ENCODE measurements at places on chromosomes 13 and 19.
A peak's percentile ranks its signal among the peaks of the same experiment; 100 is the strongest.

GRCh38 chr19:45577111-45577905 lies 7.3 kb downstream of the OPA3 start:
- no peak for DNase-seq

GRCh38 chr13:90068658-90069057 lies 1278.8 kb upstream of the MIR17HG start:
- no peak for DNase-seq

DNA sequence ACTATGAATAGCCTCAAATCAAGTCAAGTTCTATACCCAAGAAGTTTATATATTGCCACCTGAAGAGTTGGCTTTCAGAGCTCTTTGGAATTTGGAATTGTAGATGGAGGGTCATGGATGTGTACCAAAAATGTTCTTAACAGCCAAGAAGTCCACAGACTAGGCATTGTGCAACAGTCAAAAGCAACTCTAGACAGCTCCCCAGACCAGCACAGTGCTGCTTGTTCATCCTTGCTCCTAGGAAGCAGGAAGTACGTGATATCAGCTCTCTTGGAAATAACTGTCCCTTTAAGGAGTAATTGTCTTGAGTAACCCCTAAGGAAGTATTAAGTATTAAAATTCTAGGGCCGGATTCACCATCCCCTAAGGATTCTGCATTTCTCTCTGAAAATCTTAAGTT lies 30.7 kb upstream of the IL17D start:
- DNase-seq = no peak

- no peak for DNase-seq
Observed at GRCh38 chr13:27855381-27855780, 63.1 kb downstream of the GSX1 start.

GRCh38 chr19:49761625-49762311 lies 1.3 kb downstream of the TSKS start:
- DNase-seq = no peak

- DNase-seq = no peak
Observed at GRCh38 chr13:83229574-83230305, 652.5 kb downstream of the SLITRK1 start.

- no peak for DNase-seq
Observed at GRCh38 chr13:23722726-23723453, 152.7 kb downstream of the TNFRSF19 start.

DNA sequence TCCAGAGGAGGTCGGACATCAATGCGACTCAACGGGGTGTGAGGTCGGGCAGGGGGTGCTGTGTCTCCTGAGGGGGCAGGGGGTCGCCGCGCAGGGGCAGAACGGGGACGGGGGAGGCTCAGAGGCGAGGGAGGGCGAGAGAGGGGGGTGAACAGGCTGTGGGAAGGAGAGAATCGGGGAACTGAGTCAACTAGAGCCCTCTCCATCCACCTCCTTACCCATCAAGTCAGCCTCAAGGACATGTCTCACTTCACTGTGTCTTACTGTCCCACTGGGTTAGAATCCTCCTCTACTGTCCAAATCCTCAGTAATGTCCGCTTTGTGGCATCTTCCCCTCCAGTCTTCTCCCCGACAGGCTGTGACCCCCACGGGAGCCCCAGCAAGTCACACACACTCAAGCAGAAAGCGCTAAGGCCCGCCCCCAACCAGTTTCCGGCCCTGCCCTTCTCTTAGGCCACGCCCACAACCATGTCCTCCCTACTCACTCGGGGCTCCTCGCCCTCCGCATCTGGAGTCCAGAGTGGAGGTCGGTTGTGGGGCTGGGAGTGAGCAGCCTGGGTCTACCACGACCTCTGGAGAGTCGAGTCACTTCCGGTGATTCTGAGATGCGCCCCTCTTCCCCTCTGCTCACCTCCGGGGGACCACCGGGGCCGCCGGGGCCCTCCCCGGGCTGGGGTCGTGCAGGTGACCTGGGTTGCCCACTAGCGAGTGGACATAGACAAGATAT lies 9.3 kb downstream of the PLEKHA4 start:
- DNase-seq = peak; percentile 81

GRCh38 chr19:38321646-38322196 lies 2.1 kb downstream of the KCNK6 start:
- no peak for DNase-seq

DNA sequence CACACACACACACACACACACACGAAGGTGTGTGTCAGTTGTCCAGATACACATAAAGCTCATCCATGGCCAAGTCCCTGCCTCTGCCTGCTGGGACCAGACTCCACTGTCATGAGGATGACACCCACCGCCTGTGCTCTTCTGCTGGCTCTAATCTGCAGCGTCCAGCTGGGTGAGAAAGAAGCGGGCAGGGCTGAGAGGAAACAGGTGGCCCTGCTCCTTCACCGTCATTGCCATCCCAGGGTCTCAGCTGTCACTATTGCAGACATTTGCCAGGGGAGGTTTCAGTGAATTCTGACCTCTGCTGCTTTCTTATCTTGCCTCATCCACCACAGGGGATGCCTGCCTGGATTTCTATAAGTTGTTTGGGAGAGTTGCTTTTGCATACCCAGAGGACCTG lies 31.4 kb downstream of the SCGB2B2 start:
- DNase-seq = no peak

DNA sequence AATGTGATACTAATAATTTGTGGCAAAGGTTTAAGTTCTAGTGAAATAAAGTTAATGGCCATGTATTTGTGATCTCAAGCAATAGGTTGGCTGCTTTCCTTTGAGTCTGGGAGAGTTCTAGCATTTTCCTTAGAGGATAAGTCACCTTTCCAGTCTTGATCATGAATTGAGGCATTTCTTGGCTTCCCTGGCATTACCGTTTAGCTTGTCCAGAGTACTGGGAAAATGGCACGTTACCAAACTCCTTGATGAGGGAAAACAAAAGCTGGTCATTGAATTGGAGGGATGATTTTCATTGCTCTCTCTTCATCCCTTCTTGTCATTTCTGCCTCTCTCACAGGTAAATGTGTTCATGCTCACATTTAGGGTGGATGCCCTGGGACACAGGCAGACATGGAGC lies 34.0 kb upstream of the SPRY2 start:
- DNase-seq = no peak

DNA sequence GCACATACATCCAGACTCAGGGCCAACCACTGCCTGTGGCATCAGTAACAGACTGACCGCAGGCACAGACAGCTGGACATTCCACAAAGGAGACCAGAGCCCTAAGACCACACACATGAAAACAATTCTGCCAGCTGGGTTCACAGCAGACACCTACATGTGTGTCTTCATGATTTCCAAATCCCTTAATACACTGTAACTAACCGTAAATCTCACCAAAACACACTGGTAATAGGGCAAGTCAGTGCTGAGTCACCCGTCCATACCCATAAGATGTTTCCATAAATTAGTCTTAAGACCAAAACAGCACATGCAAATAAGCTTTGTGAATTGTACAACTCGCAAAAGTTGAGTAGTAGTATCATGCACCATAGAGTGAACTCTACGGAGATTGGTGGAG lies 65.4 kb downstream of the TUBGCP3 start:
- DNase-seq = no peak

DNA sequence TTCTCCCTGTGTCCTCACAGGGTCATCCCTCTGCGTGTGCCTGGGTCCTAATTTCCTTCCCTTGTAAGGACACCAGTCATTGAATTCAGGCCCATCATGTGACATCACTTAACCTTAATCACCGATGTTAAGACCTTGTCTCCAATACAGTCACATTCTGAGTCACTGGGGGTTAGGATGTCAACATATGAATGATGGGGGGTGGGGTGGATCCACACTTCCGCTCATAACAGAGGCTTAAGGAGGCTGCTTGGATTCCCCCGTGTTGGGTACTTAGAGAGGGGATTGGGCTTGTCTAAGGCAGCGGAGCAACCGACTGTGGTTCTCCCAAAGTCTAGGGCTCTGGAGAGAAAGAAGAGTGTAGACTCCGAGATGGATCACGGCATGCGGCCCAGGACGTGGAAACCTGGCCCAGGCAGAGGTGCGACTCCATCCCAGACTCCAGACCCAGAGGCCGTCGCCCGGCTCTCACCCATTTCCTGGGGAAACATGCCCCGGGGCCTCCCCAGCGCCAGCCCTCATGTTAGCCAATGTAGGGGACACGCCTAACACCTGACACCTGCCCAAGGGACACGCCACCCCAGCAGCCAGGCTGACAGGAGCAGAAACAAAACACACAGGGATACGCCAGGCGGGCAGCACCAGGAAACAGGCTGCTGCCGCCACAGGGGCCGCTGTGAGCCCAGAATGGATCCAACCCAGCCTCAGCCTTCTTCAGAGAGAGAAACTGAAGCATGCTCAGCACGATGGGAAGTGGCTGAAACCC lies 17.1 kb upstream of the IGLON5 start:
- DNase-seq = no peak

GRCh38 chr13:50580684-50581305 lies 262.7 kb downstream of the DLEU7 start:
- no peak for DNase-seq

GRCh38 chr13:99258210-99258860 lies at the start of gene GPR18:
Gene GPR18 (minus strand): TSS chr13:99258379. CDS start chr13:99255872, 2,507 bp downstream.
- peak; percentile 21 for DNase-seq

- no peak for DNase-seq
Observed at GRCh38 chr19:18761531-18762110, 29.5 kb downstream of the COMP start.

GRCh38 chr19:35977446-35978222 lies 17.4 kb upstream of the SDHAF1 start:
- DNase-seq = no peak

DNA sequence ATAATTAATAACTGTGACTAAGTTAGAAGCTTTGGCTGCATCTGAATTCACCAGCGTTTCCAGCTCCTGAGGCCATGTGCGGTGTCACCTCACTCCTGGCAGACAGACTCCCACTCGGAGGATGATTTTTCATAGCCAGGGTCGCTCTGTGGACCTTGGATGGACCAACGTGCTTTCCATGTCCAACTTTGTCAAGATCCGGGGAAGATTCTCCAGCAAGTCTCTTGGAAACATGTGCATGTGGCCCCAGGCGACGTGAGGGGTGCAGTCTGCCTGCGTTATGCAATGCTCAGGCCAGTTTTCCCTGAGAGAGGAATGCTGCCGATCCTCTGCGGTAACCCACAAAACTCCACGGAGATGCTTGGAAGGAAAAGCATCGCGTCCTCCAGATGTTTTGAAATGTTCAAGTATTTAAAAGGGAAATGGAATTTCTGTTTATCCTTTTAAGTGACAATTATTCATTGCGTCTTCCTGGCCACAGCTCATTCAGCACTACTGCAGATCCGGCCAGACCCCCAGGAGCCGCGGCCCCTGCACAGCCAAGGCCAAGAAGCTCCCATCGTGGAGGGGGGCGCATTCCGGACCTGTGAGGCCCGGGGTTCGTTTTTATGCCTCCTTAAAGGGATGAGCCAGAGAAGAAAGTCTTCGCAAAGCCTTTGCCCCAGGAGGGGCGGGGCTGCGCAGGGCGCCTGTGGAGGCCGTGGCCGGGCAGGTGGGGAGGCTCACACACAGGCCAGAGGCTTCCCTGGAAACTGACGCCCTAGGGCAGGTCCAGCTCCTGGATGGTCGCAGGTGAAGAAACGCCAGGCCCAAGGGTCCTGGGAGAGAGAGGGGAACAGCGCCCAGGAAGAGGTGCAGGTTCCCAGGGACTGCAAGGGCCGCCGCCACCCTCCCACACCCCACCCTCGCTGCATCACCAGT lies 46.0 kb downstream of the C13orf46 start:
- no peak for DNase-seq

DNA sequence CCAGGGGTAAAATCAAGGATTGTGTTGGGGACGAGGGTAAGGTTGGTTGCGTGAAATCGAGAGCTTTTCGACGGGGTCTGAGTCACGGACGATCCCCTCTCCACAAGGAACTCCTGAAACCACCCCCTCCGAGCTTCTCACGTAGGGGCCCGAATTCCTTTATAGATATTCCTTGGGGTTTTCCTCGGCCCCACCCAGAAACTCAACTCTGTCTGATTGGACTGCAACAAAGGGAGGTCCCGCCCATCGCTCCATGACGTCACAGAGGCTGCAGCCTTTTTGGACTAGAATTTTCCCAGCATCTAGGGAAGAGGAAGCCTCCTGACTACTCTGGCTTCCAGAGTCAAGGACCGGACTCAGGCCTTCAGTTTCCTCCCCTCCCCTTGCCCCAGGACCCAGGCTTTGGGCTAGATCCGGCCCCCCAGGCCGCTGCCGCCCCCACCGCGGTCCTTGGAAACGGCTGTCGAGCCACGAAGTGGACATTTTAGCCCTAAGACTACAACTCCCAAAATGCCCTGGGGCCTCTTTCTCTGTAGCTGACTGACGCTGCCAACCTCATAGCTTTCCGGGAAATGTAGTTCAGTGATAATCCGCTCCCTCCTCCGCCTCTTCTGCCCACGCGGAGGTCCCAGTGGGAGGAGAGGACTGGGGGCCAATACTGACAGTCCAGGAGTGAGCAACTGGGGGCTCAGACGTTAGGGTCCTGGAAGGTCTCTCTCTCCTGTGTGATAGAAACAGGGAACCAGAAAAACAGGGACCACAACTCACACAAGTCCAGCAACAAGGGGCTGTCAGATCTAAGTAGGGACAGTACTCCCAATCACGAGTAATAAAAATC lies at the start of gene IZUMO1:
TSS of gene IZUMO1 (minus strand) at position 172 of the 838 bp plus-strand sequence. CDS start 1,050 bp downstream, outside the sequence.
- DNase-seq = peak; percentile 32

GRCh38 chr13:109790942-109791605 lies 4.7 kb upstream of the IRS2 start:
- no peak for DNase-seq

- DNase-seq = no peak
Observed at GRCh38 chr19:31706131-31706530, 356.9 kb upstream of the TSHZ3 start.

DNA sequence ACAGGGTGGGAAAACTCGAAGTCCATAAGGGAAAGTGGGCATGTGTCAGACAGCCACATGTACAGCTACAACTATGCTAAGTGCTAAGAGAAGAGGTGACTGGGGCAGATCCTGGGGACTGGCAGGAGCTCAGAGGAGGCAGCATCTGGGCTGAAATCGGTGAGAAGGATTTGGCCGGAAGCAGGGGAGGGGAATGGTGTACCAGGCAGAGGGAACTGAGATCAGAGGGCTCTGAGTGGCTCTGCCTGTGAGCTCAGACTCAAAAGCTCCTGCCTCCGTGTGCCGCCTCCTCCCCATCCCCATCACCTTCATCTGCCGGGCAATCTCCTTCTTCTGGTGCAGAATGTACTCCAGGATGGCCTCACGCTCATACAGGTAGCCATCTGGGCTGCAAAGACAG lies 21.8 kb downstream of the NOSIP start:
- no peak for DNase-seq

DNA sequence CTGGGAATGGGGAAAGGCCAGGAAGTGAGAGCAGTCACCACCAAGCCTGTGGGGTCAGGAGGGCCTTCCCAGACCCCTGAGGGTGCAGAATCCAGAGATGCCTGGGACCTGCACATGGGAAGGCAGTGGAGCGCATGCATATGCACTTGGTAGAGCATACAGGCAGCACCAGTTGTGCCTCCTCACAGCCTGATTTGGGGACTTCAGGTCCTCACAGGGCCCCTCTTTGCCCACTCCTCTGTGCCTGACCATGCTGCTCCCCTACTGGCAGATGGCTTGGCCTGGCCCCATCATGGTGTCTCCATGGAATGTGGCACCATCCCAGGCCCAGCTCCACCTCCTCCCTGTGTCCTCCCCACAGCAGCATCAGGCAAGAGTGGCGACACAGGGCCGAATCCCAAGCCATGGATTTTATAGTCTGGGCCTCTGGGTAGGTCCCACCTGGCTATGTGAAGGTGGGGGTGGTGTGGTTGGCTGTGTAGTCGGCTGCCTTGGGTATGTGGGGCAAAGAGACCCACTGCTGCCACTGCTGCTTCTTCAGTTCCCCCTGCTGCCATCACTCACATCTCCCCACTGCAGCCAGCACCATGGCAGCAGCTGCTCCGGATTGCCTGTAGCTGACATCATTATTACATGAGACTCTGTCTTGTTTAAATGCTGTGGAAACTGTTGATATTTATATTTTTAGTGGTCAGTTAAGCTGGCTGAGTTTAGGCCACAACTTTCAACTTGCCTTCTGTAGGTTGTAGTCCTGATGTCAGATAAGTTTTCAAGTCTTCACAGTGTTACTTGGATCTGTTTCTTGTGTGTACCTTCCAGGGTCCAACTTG lies 247.0 kb downstream of the GPC6 start:
- no peak for DNase-seq

Data from activated CD4-positive, alpha-beta T cell treated with anti-CD3 and anti-CD28 coated beads for 24 hours (primary cell).